ENCODE measurements at places on chromosomes 16 and 17.

GRCh38 chr17:76104140-76104895, 731 bp upstream of the EXOC7 start:
- DNase-seq = no peak

GRCh38 chr16:68539711-68540239, 684 bp downstream of the ZFP90 start:
- no peak for DNase-seq

DNA sequence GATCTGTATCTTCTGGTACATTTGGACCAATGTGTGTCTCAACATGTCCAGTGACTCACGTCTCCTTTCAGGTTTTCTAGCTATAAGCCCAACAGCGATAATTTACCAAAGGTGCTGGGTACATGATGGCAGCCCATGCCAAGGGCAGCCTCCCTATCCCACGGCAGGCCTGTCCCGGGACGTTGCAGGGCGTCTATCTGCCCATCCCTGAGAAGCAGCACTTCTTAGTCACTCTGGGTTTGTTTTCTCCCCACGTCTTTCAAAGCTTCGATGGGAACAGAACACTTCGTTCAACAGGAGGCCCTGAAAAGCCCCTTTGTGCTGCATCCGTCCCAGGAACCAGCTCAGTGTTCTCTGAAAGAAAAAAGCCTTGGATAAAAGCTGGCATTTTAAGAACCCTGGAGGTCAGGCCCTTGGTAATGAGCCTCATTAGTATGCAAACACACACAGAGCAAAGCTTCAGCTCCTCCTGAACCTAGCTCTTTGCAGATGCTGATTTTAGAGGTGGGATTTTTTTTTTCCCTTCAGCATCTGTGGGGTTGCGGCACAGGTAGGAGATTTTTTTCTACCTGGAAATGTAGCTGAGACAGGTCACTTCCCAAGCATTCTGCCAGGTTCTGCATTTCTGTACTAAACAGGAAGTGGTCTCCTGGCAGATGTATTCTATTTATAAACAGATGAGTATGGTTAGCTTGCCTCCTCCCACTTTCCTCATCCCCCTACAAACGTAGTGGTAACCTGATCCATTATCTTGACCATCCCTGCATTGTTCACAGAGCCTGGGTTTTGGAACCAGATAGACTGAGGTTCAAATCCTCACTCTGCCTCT, 17.5 kb upstream of the MT4 start:
- no peak for DNase-seq

- DNase-seq = no peak
Observed at GRCh38 chr17:73452009-73452408, 140.2 kb upstream of the CDC42EP4 start.

Data from NCI-H2107 (cell line).